B cell (primary cell): ENCODE measurements at places on chromosomes 13 and 19. TPM values are rescaled to one million over a fixed set of nuclear protein-coding genes. Genes with fewer than 3 reads are reported as not detected.

TSHZ3 gene
- total RNA-seq, result 0.15 and 0.34 TPM in 2 replicates

GRCh38 chr19:16134510-16134909 lies 9.0 kb upstream of the HSH2D start:
- DNase-seq, result no peak

DNA sequence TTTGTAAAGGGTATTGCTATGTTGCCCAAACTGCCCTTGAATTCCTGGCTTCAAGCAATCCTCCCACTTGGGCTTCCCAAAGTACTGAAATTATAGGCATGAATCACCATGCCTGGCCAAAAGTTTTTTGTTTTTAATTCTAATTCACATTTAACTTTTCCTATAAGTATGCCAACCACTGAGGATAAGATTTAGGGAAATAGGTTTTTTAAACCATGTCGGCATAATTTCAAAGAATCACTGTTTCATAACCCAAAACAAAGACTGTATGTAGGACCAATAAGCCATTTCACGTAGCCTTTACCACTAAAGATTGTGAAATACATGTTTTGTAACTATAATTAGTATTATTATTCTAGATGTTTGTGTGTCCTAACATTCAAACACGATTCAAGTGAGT lies 8.2 kb downstream of the ZDHHC20 start:
- DNase-seq, result no peak

- DNase-seq, result no peak
These were observed 31.0 kb downstream of the C2CD4C start for GRCh38 chr19:377801-378581.

DNA sequence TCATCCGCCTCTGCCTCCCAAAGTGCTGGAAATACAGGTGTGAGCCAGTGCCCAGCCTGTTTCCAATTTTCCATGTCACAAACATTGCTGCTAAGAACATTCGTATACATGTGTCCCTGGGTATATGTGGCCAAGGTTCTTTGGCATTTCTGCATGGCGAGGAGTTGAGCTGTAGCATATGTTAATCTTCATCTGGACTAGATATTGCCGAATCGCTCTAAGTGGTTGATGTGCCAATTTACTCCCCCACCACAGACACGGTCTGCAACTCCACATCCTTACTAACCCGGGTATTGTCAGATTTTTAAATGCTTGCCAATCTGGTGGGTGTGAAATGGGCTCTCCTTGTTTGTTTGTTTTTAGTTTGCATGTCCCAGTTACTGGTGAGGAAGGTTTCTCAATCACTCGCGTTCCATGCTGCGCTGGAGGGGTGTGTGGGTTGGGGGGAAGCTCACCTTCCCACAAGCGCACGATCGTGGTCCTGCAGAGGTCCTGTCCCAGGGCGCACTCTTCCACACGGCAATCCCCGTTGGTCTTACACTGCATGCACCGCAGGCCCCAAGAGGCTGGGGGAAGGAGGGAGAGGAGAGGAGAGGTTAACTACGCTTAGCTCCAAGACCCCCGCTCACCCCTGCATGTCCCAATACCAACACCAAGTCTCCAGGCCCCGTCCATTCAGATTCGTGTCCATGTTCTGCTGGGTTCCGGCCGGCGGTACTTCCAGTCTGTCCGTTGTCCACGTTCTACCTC lies 2.7 kb downstream of the PLAUR start:
- DNase-seq, result no peak

CEACAM3 gene
- not detected in 2 replicates for total RNA-seq

SULT2A1 gene
- not detected in 2 replicates for total RNA-seq

MED16 gene
- total RNA-seq, result 85.0 and 88.6 TPM in 2 replicates
